ENCODE measurements at places on chromosomes 4 and X.
A peak's percentile ranks its signal among the peaks of the same experiment; 100 is the strongest.

DNA sequence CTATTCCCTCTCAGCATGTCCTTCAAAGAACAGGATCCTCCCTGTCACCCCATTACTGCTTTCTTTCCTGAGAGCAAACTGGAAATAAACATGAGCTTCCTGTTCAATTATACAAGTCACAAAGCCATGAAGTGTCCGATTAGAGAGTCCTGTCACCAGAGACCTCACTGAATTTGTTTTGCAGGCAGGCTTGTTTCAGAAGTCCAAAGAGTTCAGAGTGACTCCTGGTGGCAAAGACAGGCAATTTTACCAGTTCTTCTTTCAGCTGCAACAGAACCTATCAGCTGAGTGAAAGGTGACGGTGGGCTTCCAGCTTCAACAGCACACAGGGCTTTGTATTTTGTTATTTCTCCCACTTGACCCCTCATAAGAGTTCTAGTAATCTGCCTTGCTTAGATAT is 6.4 kb downstream of the ELK1 start:
- no peak for DNase-seq

DNA sequence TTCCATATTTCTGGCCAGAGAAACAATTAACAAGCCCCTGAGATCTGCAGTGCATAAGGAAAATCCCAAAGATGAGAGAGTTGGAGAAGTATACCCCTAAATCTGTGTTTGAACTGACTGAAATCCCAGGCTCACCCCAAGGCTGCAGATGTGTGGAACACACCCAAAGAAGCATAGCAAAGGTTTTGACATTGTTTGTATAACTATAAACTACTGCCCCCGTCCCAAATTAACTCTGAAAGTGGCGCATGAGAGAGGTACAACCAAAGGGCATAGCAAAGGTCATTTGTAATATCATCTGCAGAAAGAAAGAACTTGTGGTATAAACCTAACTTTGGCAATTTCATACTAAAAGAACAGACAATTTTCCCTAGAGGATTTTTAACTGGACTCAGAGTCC is 157.9 kb downstream of the DCAF12L1 start:
- DNase-seq, result no peak

DNA sequence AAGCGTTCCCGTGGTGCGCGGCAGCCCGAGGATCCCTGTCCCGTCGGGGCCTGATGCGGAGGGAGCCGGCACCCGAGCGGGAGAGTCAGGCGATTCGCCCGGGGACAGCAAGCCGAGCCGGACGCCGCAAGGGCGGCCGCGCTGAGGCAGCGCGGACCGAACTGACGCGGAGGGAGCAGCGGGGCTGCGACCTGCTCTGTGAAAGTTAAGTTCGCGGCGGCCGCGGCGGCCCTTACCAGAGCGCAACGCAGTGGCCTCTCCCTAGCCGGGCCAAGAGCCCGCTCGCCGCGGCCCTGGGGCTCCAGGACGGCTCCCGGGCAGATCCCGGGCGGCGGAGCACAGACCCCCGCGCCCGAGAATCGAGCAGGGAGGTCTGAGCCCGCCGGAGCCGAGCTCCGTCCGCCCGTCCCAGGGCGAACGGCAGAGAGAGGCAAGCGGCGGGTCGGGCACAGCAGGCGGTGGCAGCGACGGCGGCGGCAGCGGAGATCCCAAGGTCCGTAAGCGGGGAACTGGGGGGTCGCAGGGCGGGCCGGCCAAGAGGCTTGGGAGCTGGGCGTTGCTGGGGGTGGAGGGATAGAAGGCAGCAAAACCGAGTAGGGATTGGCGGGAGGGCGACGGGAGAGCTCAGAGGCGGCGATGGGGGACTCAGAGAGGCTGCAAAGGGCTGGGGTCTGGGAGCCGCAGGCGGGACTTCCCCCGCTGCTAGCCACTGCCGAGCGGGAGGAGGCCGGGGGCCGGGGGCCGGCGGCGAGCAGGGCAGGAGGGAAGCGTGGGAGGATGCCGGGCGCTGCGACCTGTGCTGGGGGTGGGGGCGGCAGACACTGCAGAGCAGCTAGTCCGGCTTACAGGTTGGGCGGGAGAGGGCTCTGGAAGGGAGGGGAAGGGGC is 1.0 kb downstream of the GPR50 start:
- no peak for DNase-seq

- DNase-seq, result no peak
Observed at GRCh38 chr4:78659264-78659663, 107.7 kb downstream of the ANXA3 start.

DNA sequence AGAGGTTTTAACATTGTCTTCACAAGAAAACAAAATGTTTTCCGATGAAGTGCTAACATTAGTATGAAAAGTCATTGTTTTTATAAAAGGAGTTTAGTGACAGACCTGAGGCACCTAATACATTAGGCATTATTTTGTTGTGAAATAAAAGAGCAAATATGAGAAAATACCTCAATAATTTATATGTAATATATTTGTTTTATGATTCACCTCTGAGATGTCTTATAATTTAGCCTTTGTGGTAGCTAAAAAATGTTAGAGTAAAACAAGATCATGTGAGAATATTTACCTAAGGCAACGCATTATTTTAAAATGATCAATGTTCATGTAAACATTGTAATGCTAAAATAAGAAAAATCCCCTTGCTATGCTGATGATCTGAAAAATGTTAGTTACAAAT is 100.9 kb upstream of the WDFY3 start:
- DNase-seq, result no peak

DNA sequence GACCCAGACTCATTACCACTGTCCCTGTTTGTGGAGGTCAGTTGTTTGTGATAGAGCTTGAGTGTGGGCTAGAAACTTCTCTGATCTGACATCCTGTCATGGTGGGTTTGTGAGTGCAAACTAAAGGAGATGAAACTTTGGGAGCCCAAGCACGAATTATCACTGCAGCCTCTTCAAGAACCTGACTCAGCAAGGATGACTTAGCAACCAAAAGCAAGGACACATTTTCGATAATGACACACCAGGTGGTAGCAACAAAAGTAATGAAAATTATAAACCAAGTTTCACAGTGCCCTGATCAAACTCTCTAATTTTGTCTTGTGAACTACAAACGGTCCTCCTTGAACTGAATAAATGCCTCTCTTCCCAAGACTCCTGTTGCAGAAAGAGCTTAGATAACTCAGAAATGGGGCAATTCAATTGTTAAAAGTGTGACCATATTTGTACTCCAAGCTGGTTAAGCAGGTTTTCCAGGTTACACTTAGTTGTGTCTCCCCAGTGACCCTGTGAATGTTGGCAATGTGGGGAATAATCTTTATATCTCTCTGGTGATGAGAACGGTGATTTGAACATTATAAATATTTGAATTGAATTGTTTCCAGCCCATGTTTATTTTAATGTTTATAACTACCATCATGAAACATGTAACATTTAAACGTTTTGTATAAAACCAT is 52.6 kb upstream of the ATP8A1 start:
- DNase-seq, result no peak

GRCh38 chr4:38205261-38205660 is 245.1 kb downstream of the PTTG2 start:
- no peak for DNase-seq

- DNase-seq, result no peak
Observed at GRCh38 chrX:138692591-138692990, 18.9 kb downstream of the FGF13 start.

DNA sequence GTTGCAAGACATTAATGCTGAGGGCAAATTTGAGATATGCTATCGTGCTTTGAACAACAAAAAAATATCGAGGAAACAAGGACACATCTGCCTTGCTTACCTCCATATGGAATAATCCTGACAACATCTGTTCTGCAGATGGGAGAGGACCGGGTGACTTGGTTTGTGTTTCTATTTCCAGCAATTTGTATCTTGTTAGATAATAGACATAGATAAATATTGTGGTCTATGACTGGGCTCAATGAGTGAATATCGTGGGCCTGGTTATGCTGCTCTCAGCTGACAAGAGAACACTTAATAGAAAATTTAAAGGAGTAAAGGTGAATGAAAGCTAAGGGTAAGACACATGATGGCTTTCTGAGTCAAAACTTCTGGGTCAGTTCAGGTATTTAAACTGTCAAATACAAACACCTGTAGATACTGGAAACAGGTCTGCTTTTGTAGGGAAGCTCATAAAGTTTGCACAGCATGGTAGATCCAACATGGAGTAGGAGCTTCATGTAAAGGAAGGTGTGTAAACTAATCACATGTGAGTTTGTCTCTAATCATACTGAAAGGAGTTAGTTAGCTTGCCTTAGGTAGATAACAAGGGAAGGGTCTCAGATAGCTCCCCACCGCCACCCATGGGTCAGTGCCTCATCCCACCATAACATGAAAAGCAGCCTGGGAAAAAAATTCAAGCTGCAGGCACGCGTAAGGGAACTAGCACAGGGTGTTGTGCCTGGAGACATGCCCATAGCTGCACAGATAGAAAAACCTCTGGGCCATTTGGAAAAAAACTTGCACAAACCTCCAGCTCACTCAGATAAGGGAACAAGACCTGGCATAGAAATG is 904.1 kb upstream of the EPHA5 start:
- DNase-seq, result peak; percentile 68

DNA sequence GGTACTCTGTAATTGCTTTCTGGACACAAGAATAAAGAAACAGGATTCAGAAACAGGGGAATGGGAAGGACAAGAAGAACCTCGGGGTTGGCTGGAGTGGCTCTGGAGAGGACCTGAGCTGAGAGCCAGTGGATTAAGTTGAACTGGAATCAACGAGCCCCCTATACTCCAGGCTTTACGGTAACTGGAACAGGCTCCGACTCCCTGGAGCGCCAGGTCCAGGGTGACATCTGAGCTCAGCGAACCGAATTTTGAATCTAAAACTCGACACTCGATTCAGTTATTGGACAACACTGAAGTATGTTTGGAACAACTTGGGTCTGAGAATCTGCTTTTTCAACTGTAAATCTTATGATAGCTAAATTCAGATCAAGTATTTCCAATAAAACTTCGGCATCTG is 23.9 kb downstream of the HMX1 start:
- DNase-seq, result no peak

GRCh38 chr4:36178484-36178883 is 65.8 kb downstream of the ARAP2 start:
- no peak for DNase-seq

DNA sequence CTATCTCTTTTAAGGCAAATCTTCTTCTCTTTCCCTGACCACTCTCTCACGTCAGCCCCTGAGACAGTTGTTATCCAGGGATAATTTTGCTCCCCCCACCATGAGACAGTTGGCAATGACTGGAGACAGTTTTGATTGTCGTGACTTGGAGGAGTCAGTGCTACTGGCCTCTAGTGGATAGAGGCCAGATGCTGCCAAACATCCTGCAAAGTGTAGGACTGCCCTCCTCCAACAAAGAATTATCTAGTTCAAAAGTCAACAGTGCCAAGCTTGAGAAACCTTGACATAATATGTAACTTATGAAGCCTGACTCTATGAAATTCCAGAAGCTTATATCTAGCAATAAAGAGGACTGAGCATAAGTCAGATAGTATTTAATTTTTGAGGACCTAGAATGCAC is 502.1 kb upstream of the IGFBP7 start:
- no peak for DNase-seq

- DNase-seq, result no peak
Observed at GRCh38 chrX:136899221-136899620, 18.7 kb upstream of the RBMX start.
